ENCODE measurements at places on chromosomes 6 and 20. TPM values are rescaled to one million over a fixed set of nuclear protein-coding genes. Genes with fewer than 3 reads are reported as not detected.

Gene ASF1A
- 19.6 TPM for total RNA-seq

Gene EDN1
- total RNA-seq, result 18.7 TPM

GRCh38 chr20:20096421-20096820 lies 44.1 kb downstream of the CFAP61 start:
- DNase-seq, result peak; percentile 6

- DNase-seq, result no peak
These were observed 637 bp upstream of the SLC22A3 start for GRCh38 chr6:160347259-160348222.
